Progenitor cell of endocrine pancreas (in vitro differentiated cells): ENCODE measurements at places on chromosomes 16 and 17.

- no peak for DNase-seq
Observed at GRCh38 chr16:15726715-15727114, 76.7 kb downstream of the NDE1 start.

GRCh38 chr17:9522074-9522473 lies 53.5 kb downstream of the STX8 start:
- DNase-seq, result no peak

DNA sequence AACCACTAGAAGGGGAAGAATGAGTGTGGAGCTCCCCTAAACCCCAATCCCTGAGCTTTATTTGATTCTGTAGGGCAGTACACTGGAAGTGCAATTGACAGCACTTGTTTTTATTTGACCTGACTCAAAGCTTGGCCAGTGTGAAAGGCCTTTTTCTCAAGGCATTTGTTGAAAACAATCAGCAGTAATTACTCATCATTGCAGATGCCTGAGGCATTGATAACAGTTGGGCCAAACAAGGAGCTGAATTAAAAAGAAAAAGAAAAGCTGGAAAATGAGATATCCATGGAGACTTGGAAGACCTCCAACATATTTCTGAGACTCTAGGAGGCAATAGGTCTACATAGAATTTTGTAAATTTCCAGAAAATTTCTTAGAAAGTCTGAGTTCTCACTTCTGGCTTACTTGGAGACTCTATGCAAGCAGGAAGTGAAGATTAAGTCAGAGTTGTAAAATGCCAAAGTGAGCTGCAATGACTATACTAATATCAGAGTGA lies 200.8 kb upstream of the KCNJ16 start:
- DNase-seq, result no peak

- no peak for DNase-seq
Observed at GRCh38 chr16:10519929-10520868, 60.2 kb downstream of the EMP2 start.

DNA sequence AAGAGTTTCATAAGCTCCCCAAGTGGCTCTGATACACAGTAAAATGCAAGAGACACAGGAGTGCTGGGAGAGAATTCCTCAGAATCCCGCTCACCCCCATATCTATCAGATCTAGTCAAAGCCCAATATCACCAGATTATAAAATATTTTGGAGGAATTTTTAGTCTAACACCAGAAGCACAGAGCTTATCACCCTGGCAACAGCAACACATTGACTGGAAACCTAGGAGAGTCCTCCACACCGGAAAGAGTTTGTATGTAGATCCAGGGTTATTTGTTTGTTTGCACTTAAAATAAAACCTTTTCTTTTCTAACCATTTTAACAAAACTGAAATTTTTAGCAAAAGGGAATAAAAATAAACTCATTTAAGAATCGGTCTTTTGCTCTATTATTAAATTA lies 7.2 kb downstream of the SOX9 start:
- DNase-seq, result no peak

- DNase-seq, result no peak
Observed at GRCh38 chr16:28826141-28826540, 3.3 kb downstream of the ATXN2L start.

- DNase-seq, result peak; percentile 26
Observed at GRCh38 chr17:68777243-68777855, 176.2 kb upstream of the FAM20A start.

GRCh38 chr17:60493847-60494321 lies 32.2 kb downstream of the APPBP2 start:
- no peak for DNase-seq

DNA sequence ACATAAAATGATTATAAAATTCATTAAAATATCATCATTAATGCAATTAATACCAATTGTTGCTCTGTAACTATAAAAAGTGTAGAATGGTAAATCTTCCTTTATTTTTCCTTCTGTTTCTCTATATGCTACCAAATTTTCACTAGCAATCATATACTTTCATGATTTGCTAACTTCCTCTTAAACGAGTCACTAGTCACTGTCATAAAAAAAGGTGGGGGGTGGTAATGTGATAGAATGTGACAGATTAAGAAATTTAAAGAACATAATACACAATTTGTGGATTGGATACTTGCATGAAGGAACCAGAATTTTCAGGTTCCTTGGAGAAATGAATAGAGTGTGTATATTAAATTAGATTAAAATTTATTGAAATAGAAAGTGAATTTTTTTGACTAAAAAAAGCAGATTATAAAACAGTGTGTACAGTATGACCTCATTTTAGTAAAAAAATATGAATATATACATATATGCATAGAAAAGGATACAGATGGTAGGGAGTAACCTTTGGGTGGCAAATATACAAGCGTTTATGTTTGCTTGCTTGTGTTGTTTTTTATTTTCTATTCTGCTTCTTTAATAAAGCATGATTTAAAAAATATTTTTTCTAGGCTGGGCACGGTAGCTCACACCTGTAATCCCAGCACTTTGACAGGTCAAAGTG lies 56.7 kb upstream of the C17orf78 start:
- DNase-seq, result no peak

DNA sequence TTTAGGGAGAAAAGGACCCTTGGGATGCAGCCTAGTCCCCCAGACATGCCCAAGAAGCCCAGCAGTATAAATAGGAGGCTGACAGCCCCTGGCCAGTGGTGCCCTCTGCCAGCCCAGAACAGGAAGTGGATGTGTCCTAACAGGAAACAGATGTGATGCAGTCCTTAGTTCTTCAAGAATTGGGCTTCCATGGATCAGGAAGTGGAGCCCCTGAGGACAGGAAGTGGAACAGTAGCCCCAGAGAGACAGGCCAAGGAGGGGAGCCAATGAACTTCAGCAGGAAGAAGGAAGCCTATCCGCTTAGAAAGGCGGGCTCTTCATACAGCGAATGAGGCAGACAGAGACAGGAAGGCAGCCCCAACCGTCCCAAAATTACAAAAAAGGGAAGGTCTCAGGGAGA lies 7.2 kb downstream of the CTF1 start:
- no peak for DNase-seq

DNA sequence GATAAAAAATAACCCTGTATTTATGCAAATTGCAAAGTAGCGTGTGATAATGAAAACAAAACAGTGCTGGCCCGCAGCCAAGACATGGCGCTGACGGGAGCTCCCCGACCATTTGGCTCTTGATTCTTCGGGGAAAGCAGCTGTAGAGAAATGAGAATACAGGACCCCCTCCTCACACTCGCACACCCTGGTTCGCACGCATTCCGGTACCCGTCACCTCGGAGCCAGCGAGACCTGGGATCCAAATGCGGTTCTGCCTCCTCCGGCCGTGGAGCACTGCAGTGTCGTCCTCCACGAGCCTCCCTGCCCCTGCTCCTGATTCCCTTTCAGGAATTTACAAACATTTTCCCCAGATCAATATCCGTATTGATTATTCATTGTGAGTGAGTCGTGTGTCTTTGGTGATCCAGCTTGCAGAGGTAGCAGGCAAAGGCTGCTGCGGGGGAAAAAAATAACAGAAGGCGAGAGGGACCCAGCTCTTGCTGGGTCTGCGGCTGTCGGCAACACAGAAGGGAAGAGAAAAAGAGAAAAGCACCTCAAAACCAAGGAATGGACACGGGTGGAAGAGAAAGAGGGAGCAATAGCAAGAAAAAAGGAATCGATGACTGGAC lies 184.1 kb upstream of the ZFHX3 start:
- DNase-seq, result no peak

DNA sequence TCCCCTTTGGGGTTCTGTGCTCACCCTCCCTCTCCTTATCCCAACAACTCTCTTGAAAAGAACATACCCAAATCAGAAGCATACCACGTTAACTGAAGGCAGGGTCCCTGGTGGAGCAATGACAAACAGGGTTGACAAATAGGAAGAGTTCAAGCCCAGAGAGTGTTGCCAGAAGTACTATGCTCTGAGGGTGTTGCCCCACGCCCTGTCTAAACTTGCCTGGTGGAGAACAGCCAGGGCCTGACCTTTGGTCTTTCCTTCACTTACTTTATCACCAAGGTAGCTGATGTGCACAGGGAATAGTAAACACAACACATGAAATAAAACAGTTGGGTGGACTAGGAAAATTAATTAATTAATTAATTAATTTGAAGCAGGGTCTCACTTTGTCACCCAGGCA lies 23.3 kb downstream of the ZNF75A start:
- DNase-seq, result no peak

DNA sequence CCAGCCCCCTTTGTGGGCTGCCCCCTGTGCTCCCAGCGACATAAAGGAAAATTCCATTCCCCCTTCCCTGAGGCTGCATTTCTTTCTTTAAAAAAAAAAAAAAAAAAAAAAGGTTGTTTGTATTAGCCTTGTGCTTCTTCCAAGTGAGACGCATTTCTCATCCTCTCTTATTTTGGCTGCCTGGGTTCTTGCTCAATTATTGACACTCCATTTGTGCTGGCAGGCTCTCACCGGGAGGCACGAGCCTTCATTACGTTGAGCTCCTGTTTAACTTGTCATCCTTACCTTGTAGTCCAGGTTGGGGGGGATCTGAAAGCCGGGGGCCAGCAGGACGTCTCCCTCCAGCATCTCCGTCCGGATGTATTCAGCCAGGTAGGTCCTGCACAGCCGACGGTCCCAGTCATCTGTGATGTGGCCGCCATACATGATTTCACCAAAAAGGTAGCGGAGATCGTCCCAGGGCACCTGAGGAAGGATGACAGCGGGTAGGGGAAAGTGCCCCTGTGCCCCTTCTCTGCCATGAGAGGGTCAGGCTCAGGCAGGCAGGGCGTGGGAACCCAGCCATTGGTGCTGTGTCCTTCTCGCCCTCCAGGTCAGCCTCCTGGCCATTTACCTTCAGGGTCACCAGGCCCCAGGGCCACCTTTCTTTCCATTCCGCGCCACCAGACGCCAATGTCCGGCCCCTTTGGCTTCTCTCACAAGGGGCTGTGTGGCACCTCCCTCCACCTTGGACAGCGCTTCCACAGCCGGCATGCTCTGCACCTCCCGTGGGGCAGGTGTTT lies 50.6 kb downstream of the PGS1 start:
- DNase-seq, result no peak

DNA sequence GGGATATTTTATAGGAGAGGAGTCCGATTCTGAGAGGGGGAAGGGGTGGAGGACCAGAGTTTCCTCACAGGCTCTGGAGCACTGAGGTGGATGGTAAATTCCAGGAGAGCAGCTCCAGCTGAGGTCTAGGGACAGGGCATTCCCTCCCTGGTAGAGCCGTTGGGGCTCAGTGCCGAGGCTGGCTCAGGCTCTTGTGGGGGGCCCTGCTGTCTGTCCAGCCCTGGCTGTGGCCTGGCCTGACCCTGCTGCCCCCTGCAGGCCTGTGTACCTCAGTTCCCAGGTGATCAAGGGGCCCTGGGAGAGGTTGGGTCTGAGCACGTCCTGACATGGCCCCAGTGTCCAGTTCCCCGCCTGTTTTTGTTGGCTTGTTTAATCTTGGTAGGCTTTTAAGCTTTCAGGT lies 16.8 kb downstream of the ZNF750 start:
- no peak for DNase-seq

DNA sequence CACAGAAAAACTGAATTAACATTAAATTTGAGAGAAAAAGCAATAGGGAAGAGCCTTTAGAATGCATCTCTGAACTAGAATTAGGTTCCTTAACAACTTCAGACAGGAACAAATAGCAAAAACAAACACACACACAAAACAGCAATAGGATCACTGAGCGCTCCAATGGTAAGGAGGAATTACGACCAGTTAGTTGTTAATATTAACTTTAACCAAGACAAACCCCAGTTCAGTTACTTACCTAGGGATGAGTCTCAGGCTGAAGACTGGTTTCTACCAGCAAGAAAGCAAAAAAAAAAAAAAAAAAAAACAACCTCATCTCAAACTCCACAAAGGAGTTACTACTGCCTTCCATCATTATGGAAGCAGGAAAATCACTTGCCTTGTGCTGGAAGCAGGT lies 14.6 kb downstream of the DHRS7B start:
- DNase-seq, result no peak
